ENCODE measurements at places on chromosomes 1 and 21.

GRCh38 chr1:227318853-227319607 lies 738 bp upstream of the CDC42BPA start:
- DNase-seq: peak; percentile 51

GRCh38 chr1:52756020-52756419 lies 29.8 kb downstream of the ZYG11B start:
- DNase-seq: no peak

GRCh38 chr21:26001356-26001755 lies 169.2 kb downstream of the APP start:
- DNase-seq: no peak

GRCh38 chr1:172083191-172083590 lies 241.9 kb downstream of the DNM3 start:
- no peak for DNase-seq

- no peak for DNase-seq
Measured at GRCh38 chr1:171310661-171311087, 3.3 kb upstream of the FMO4 start.

- no peak for DNase-seq
Measured at GRCh38 chr1:169681140-169681539, 30.3 kb downstream of the SELL start.

DNA sequence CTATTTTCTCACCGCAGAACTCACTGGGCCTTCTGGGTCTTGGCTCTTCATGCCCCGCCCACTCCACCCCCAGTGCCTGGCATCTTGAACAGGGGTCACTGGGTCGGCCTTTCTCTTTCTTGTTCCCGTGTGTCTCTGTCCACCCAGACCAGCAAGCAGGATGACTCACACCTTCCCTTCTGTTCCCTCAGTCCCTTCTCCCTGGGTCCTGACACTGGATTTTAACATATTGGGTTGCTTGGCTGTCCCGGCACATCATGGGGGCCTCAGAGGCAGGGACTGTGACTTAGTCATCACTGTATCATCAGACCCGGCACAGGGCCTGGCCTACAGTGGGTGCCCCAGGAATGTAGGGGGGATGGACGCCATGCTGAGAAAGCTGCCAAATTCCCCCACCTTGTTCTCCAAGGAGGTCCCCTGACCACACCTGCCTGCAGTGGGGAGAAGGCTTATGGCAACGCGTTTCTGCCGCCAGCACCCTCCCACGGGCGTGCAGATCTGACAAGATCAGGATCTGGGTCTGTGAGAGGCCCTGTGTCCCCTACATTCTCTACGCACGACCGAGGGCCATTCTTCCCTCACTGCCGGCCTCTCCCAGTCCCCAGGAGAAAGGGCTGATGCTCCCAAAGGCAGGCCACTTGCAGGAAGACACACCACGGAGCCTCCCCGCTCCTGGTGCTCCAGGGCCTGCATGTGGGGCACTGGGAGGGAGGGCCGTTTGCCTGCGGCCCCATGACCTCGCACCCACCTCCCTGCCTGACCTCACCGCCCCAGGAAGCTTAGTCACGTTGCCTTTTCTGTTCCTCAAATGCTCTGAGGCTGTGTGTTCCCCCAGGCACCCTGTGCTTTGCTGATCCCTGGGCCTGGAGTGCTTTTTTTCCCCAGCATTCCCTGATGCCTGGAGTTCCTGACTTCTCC lies 157.2 kb upstream of the TMEM51 start:
- DNase-seq: no peak

GRCh38 chr1:13770743-13771142 lies 70.8 kb downstream of the PRDM2 start:
- DNase-seq: no peak

- DNase-seq: no peak
Measured at GRCh38 chr1:53043271-53043670, 18.7 kb upstream of the PODN start.
